Chondrocyte (in vitro differentiated cells): ENCODE measurements at places on chromosomes 7 and 10. TPM values are rescaled to one million over a fixed set of nuclear protein-coding genes. Genes with fewer than 3 reads are reported as not detected.
A peak's percentile ranks its signal among the peaks of the same experiment; 100 is the strongest.

TYSND1 gene
- 9.4 to 11.9 TPM (median 9.4 TPM) in 3 replicates for total RNA-seq

- H3K4me3 ChIP-seq, result no peak overlapping the region
- H3K27ac ChIP-seq, result peak overlapping the region; percentile 75
- H3K36me3 ChIP-seq, result no peaks in the 10 kb centered on the region
- peaks cover 45% of the 10 kb centered on the region for H3K4me1 ChIP-seq
Measured at GRCh38 chr10:43141421-43141820, 3.2 kb downstream of the CSGALNACT2 start.

WDR86 gene
- not detected in 3 replicates for total RNA-seq

NKX2-3 gene
- not detected in 3 replicates for total RNA-seq

GRCh38 chr7:130493275-130493873 lies 1.5 kb downstream of the MEST start:
- peaks cover 45% of the 10 kb centered on the region for H3K4me1 ChIP-seq
- peak overlapping the region; percentile 83 for H3K4me3 ChIP-seq
- H3K27ac ChIP-seq, result peak overlapping the region; percentile 91
- H3K27me3 ChIP-seq, result no peaks in the 10 kb centered on the region

DNA sequence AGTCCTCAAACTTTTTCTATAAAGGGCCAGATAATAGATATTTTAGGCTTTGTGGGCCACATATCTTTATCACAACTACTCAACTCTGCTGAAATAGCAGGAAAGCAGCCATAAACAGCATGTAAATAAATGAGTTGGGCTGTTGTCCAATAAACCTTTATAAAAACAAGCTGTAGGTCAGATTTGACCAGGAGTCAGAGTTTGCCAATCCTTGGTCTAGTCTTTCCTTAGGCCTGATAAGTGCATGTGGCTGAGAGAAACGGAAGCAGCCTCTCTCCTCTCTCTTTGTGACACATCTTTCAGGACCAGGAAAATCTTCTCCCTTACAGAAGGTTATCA lies 724.5 kb downstream of the GRID1 start:
- H3K4me3 ChIP-seq, result no peak overlapping the region
- H3K36me3 ChIP-seq, result no peaks in the 10 kb centered on the region
- DNase-seq, result no peak
- peak overlapping the region; percentile 84 for H3K27ac ChIP-seq
- H3K4me1 ChIP-seq, result peaks cover 32% of the 10 kb centered on the region

DNA sequence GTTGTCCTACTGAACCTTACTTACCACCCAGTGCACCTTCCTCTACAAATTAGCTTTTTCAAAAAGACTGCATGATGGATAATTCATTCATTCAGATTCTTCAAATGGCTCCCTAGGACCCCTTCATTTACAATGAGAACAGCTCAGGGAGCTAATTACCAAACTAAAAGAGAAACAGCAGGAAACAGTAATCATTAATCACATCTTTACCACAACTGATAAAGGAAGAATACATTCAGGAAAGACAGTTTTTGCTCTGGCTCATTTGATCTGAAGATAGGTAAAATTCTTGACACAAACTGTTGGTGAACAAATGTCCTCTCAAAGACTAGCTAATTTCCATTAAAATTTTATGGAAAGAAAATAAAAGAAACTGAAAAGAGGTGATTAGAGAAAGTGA lies 1652.7 kb upstream of the LRRTM3 start:
- H3K4me3 ChIP-seq, result no peak overlapping the region
- no peaks in the 10 kb centered on the region for H3K4me1 ChIP-seq
- no peak overlapping the region for H3K27ac ChIP-seq
- no peaks in the 10 kb centered on the region for H3K27me3 ChIP-seq
- H3K36me3 ChIP-seq, result no peaks in the 10 kb centered on the region

DNA sequence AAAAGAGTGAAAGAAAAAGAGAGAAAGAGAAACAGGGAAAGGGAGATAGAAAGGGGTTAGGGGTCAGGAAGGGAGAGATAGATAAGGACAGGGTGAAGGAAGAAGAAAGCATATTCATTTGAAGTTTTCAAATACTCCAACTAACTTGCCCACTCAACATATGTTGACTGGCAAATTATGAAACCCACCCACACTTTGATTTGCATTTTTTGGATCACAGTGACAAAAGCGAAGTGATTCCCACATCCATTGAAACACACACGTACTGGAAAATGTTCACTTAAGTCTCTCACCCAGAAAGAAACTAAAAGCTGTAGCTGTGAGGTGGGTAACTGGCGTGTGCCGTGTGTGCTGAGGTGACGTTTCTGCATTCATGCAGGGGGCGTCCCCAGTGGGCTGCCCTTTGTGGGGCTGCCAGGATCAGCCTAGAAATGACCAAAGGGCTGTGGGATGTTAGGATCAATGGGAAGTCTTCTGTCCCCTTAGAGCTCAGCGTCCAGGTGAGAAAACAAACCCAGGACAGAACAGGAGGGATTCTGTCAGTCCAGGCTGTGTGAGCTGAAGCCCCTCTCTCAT lies 134.9 kb upstream of the ADARB2 start:
- no peak overlapping the region for H3K27ac ChIP-seq
- peaks cover 6% of the 10 kb centered on the region for H3K36me3 ChIP-seq
- peaks cover 28% of the 10 kb centered on the region for H3K27me3 ChIP-seq
- no peaks in the 10 kb centered on the region for H3K4me1 ChIP-seq
- H3K4me3 ChIP-seq, result no peak overlapping the region

CFAP69 gene
- total RNA-seq, result 0.55 to 1.2 TPM in 2 of 3 replicates, not detected in the other

GSDME gene
- total RNA-seq, result 19.8 to 23.9 TPM (median 23.6 TPM) in 3 replicates

MMD2 gene
- total RNA-seq, result not detected in 3 replicates

FAM25A gene
- not detected in 3 replicates for total RNA-seq

- H3K4me1 ChIP-seq, result no peaks in the 10 kb centered on the region
- H3K36me3 ChIP-seq, result no peaks in the 10 kb centered on the region
- no peak overlapping the region for H3K4me3 ChIP-seq
Measured at GRCh38 chr7:154347700-154348266, 295.6 kb downstream of the DPP6 start.

DNA sequence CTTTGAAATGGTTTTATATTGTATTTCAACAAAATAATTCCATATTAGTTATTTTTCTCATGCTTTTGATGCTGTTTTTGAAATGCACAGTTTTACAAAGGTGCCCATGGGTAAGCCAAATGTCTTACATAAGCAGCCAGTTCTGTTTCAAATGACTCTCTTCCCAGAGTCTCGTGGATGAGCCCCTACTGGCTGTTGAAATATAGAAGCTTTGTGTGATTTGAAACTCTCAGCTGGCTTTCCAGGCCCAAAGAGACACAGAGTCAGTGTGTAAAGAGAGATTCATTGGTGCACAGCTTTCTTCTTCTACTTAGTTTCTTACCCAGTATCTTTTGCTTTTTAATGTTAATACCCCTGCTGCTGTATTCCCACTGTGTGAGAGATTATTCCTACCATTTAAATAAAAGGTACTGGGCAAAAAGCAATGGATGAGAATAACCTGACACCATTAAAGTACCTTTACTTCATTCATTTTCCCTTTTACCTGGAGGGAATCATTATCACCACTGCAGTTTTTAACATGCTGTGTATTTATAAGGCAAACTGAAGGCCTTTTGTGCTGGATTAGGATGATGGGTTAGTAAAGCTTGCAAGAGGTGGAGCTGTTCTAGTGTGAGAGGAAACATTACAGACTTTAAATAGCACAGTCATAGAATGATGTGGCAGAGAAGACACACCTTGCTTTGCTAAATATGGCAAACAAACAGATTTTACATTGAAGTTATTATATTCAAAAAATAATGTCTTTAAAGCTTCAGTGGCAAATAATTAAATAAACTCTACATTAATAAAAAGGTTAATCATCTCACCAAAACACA lies 415.1 kb downstream of the THSD7A start:
- H3K4me3 ChIP-seq, result no peak overlapping the region
- no peak for DNase-seq
- H3K27me3 ChIP-seq, result no peaks in the 10 kb centered on the region
- H3K4me1 ChIP-seq, result no peaks in the 10 kb centered on the region
- H3K36me3 ChIP-seq, result no peaks in the 10 kb centered on the region
- H3K27ac ChIP-seq, result no peak overlapping the region

DNA sequence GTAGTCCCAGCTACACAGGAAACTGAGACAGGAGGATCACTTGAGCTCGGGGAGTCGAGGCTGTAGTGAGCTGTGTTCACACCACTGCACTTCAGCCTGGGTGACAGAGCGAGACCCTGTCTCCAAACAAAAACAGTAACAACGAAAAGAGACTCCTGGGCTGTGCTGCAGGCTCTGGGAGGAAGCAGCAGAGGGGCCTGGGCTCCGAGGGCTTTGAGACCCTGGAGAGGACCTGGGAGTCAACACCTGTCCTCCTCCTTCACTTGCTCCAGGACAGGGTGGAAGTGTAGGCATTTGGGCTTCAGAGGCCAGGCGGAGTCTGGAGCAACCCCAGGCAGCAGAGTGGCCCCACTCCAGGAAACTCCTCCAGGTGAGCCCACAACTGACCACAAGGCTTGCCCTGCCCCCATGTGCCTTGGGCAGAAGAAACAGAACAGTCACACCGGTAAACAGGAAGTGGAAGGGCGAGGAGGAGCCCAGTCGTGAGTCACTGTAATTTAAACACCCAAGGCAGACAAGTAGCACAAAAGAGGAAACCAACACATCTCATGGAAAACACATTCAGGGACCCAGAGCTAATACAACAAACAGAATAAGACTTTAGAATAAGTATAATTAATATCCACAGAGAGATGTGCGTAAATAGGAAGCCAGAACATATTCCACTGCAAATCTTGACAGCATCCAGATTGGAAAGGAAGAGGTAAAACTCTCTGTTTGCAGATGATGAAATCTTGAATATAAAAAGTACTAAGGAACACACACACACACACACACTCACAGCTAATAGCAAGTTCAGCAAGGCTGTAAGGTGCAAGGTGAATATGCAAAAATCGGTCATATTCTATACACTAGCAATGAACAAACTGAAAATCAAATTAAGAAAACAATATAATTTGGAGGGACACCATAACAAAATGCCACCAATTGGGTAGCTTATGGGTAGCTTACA lies 20.5 kb upstream of the RASGEF1A start:
- no peak overlapping the region for H3K27ac ChIP-seq
- H3K4me1 ChIP-seq, result no peaks in the 10 kb centered on the region
- no peak overlapping the region for H3K4me3 ChIP-seq
- no peaks in the 10 kb centered on the region for H3K36me3 ChIP-seq
- no peak for DNase-seq
- peaks cover 34% of the 10 kb centered on the region for H3K27me3 ChIP-seq

GRCh38 chr10:43393606-43394360 lies 15.2 kb downstream of the HNRNPF start:
- no peak overlapping the region for H3K4me3 ChIP-seq
- H3K27me3 ChIP-seq, result no peaks in the 10 kb centered on the region
- no peak overlapping the region for H3K27ac ChIP-seq

GRCh38 chr10:120282846-120283492 lies 174.1 kb upstream of the PLPP4 start:
- DNase-seq, result no peak
- no peaks in the 10 kb centered on the region for H3K36me3 ChIP-seq
- H3K27ac ChIP-seq, result no peak overlapping the region
- no peak overlapping the region for H3K4me3 ChIP-seq
- no peaks in the 10 kb centered on the region for H3K4me1 ChIP-seq
- no peaks in the 10 kb centered on the region for H3K27me3 ChIP-seq

VIPR2 gene
- 0.07 TPM in 1 of 3 replicates, not detected in the others for total RNA-seq

GRCh38 chr10:46029461-46030030 lies 877 bp downstream of the NCOA4 start:
- peak overlapping the region; percentile 90 for H3K4me3 ChIP-seq
- no peak for DNase-seq

H2BK1 gene
- not detected in 3 replicates for total RNA-seq

DNA sequence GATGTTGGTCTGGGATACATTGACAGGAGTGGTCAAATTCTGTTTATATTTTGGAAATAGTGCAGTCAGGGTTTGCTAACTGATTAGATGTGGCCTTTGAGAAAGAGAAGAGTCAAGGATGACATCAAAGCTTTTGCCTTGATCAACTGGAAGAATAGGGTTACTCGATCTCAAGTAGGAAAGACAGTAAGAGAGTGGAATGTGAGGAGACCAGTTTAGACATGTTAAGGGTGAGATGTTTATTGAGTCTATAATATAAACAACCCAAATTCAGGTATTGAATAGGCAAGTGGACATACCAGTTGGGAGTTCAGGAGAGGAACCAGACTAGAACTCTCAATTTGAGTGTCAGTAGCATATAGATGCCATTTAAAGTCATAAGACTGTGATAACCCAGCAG lies 1.9 kb upstream of the ANKRD7 start:
- no peaks in the 10 kb centered on the region for H3K4me1 ChIP-seq
- no peak overlapping the region for H3K27ac ChIP-seq
- no peak for DNase-seq

DNA sequence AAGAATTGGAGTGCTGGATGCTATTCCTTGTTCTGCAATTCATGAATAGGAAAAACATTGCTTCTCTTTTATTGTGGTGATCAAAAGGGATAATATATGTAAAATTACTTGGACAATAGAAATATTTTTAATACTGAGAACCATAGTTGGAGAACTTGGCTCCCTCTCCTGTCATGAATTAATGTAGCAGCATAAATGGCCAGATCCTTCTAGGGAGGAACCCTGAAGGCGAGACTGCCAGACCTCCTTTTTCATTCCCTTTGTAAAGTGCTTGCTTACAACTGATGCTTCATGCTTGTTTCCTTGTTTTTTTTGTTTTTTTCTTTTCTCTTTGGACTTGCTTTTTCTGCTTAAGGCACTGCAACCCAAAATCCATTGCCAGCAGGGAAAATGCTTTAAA lies 233.6 kb downstream of the SH2D4B start:
- no peaks in the 10 kb centered on the region for H3K4me1 ChIP-seq
- H3K36me3 ChIP-seq, result no peaks in the 10 kb centered on the region
- peaks cover 31% of the 10 kb centered on the region for H3K27me3 ChIP-seq
- H3K27ac ChIP-seq, result no peak overlapping the region
- no peak overlapping the region for H3K4me3 ChIP-seq

DNA sequence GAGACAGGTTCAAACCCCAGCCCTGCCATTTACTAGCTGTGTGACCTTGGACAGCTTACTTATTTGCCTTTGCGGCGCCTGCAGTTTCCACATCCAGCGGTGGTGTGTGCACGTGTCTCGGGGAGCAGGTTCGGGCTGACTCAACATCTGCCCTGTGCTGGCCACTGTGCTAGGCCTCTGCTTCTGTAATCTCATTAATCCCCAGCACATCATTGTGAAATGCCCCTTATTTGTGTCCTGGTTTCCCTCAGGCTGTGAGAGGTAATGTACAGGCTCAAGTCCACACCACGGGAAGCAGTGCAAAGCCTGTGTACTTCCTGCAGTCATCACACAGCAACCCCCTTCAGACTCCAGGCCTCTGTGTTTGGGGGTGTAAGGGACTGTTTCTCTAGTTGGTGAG lies 285.7 kb downstream of the RPS24 start:
- H3K27ac ChIP-seq, result no peak overlapping the region
- H3K36me3 ChIP-seq, result no peaks in the 10 kb centered on the region
- peaks cover 7% of the 10 kb centered on the region for H3K4me1 ChIP-seq
- no peak overlapping the region for H3K4me3 ChIP-seq
- H3K27me3 ChIP-seq, result peaks cover 10% of the 10 kb centered on the region

DNA sequence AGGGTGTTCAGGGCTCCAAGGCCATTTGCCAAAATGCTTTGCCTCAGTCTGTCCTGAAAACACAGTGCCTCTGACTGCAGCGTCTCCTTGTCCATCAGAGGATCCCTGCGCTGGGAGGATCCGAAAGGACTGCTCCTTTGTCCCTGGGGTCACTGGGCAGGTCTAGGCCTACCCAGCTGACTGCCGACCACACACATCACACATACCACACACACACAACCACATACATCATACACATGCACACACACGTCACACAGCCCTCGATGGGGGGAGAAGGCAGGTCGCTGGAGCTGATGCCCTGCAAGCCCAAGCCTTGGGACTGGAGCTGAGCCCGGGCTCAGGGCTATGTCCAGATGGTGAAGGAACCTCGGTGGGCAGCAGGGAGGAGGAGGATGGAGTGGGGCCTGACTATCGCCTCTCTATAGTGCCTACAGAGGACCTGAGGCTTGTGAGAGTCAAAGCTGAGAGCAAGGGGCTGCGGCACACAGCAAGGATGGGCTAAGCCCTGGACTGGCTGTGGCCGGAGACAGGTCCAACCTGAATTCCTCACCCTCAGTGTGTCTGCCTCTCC lies 29.1 kb downstream of the GPRIN2 start:
- peak; percentile 94 for DNase-seq
- peaks cover 8% of the 10 kb centered on the region for H3K4me1 ChIP-seq
- no peaks in the 10 kb centered on the region for H3K27me3 ChIP-seq
- no peaks in the 10 kb centered on the region for H3K36me3 ChIP-seq
